ENCODE measurements at places on chromosomes 7 and 10.

DNA sequence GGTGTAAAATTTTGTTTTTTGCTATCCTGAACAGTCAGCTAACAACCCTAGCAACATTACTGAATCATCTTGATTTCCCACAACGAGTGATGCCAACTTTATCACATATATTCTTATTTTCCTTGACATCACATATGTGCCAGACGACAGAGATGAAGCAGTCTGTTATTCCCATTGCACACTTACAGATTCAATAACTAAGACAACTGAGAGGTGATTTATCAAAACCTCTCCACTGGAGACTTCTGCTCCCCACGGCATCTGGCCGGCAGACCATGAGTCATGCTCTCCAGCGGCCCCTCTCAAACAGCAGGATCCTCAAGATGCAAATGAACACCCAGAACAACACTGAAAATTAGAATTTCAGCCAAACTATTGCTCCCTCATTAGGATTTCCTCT, 57.1 kb downstream of the AMPH start:
- DNase-seq, result no peak

- no peak for DNase-seq
Measured at GRCh38 chr7:33814400-33814799, 90.9 kb upstream of the BMPER start.

DNA sequence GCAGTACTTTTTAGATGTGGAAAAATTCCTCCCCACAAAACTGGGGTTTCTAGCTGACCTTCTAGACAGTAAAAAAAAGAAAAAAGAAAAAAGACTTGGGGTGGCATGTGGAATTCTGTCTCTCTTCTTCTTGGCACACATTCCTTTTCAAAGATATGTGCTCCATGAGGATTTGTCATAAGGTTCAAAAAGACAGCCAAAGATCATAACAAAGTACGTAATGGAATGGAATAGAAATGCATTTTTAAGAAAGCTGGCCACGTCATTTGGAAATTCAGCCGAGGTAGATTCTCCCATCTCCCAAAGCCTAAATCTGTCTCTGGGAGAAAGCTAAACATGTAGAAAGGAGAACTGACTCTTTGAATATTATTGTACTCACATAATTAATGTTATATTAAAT, 381.3 kb upstream of the NFE2L3 start:
- DNase-seq, result no peak

DNA sequence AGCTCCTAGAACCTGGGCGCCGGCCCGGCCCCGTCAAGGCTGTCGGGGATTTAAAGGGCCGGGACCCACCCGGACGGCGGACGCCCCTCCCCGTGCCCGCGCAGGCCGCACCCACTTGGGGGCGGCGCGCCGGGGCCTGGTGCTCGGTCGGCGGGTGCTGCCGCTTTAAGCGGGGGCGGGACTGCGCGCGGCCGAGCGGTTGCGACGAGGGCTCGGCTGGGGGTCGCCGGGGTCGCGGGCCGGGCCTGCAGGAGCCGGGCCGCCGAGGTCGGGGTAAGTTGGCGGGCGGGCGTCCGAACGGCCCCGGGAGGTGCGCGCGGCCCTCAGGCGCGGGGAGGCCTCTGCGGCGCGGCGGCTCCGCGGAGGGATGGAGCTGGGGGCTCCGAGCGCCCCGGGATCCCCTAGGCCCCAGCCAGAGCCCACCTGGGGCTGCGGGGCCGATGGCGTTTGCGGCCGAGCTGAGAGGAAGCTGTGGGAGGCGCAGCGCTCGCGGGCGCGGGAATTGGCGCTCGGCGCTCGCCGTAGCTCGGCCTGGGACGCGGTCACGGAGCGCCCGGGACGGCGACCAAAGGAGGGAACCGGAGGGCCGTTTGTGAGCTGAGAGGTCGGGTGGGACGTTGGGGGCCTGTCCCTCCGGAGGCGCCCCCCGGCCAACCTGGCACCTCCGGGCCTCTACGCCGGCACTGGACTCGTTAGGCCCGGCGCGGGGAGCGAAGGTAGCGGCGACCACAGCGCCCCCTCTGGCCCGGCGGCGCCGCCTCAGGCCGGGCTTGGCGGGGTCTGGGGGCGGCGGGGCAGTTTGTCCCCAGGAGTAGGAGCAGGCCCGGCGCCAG, at the start of gene TRRAP:
TSS of gene TRRAP (plus strand) at position 168 of the 833 bp plus-strand sequence. CDS start 2,619 bp downstream, outside the sequence.
- DNase-seq, result no peak

- no peak for DNase-seq
Measured at GRCh38 chr10:74842301-74842954, 16.0 kb downstream of the KAT6B start.

DNA sequence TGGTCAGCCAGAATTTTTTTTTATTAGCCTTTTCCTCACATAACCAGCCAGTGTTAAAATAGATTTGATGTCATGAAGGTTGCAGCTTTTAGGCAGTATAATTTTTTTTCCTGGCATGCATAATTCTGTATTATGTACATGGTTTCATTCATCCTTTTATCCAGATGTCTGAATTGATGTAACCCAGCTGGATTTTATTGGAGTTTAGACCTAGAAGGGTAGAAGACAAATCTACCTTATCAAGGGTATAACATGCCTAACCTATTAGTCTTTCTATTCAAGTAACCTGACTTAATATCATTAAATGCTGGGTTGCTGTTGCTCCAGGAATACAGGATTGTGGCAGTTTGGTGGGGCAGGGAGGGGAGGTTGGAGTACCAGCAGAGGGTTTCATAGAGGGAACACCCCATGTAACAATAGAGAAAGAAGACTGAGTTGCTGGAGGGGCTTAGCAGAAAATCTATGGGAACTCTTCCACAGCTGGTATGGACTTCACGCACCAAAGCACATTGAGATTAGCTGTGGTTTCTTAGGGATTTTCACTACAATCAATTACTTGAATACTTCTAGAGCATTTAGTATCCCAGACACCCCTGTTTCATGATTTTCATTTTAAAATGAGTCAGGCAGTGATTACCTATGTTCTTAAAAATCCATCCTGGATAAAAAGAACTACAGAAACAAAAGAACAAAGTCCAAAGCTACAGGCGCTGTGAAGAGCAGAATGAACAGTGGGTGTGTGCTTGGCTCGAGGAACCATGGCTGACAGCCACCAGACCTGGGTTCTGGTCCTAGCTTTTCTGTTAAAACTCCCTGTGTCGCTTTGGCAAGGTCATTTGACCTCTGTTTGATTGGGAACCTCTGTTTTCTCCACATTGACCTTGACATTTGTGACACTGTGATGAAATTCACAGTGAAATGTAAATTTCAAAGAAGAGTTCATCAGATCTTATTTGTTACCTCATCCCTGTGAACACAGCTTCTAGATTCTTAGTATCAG, 93.5 kb downstream of the CREM start:
- no peak for DNase-seq

GRCh38 chr10:123967626-123968243, 76.1 kb upstream of the CPXM2 start:
- DNase-seq, result peak; percentile 34

- no peak for DNase-seq
Measured at GRCh38 chr7:102103027-102103372, 183.7 kb upstream of the SH2B2 start.

GRCh38 chr7:38217672-38218071, 39.6 kb downstream of the STARD3NL start:
- DNase-seq, result no peak

GRCh38 chr10:58846856-58847255, 329.6 kb upstream of the PHYHIPL start:
- no peak for DNase-seq

DNA sequence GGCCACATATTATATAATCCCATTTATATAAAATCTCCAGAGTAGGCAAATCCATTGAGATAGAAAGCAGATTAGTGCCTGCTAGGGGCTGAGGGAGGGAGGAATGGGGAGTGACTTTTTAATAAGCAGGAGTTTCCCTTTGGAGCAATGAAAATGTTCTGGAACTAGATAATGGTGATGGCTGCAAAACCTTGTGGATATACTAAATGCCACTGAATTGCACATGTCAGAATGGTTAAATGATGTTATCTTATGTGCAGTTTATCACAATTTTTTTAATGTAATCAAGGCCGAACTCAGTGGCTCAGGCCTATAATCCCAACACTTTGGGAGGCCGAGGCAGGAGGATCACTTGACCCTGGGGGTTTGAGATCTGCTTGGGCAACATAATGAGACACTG, 145.5 kb upstream of the AUTS2 start:
- no peak for DNase-seq

GRCh38 chr10:48494073-48494472, 110.8 kb downstream of the ARHGAP22 start:
- no peak for DNase-seq
